ENCODE measurements at places on chromosomes 13 and 19.

- no peak for DNase-seq
Observed at GRCh38 chr19:6048348-6048747, 62.0 kb downstream of the RFX2 start.

DNA sequence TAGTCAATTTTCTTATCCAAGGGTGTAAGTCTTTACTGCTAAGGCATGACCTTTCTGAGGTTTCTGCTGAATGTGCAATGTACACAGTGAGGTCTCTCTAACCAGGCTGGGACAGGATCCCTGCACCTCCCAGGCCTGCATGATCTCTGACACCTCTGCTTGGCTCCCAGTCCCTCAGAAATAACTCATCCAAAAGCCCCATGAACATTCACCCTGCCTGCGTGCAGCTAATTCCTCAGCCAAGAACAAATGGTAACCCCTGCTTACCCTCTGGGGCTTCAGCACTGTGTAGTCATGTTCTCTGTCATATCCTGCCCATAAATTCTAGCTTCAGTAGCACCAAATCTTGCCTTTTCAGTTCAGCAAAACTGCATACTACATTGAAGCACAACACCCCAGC, 1146.3 kb upstream of the MIR17HG start:
- DNase-seq, result no peak

GRCh38 chr13:110519046-110519445, 42.5 kb downstream of the RAB20 start:
- DNase-seq, result no peak

DNA sequence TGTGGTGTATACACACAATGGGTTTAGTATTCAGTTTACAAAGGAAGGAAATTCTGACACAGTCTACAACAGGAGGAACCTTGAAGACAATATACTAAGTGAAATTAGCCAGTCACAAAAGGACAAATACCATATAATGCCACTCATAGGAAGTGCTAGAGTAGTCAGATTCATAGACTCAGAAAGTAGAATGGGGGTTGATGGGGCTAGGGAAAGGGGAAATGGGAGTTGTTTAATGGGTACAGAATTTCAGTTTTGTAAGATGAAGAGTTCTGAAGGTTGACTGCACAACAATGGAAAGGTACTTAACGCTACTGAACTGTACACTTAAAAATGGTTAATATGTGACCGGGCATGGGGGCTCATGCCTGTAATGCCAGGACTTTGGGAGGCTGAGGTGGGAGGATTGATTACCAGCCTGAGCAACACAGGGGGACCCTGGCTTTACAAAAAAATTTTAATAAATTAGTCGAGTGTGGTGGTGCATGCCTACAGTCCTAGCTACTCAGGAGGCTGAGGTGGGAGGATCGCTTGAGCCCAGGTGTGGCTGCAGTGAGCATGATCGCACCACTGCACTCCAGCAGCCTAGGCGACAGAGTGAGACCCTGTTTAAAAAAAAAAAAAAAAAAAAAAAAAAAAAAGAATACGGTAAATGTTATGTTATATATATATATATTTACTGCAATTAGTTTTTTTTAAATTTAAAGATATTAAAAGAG, 45.0 kb downstream of the SLC15A1 start:
- DNase-seq, result no peak

GRCh38 chr19:19202707-19203011, 555 bp downstream of the NR2C2AP start:
- no peak for DNase-seq

GRCh38 chr19:1130771-1131717, 27.2 kb downstream of the GPX4 start:
- peak; percentile 61 for DNase-seq

- DNase-seq, result no peak
Observed at GRCh38 chr13:90084684-90085290, 1262.7 kb upstream of the MIR17HG start.

GRCh38 chr13:113109151-113110047, 3.8 kb downstream of the F7 start:
- no peak for DNase-seq

- DNase-seq, result no peak
Observed at GRCh38 chr19:27676877-27677276, 1536.1 kb downstream of the UQCRFS1 start.

GRCh38 chr19:38323291-38323690, 3.6 kb downstream of the KCNK6 start:
- no peak for DNase-seq

GRCh38 chr19:46328079-46328478, 18.8 kb upstream of the PPP5C start:
- no peak for DNase-seq

DNA sequence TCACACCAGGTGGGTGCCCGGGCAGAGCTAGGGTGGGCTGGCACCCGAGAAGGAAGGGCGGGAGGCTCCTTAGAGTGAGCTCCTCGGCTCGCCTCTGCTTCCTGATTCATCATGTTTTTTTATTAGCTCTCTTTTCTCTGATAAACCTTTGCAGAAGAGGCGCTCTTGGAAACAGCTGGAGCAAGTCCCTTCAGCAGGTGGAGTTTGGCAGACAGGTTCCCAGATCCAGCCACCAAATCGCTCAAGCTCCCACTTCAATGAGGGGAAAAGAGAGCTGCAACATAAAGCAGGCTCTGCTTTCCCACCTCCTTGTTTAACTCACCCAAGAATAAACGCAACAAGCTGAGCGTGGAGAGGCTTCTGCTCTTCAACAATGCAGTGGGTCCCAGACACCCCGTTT, 244.8 kb downstream of the TSHZ3 start:
- no peak for DNase-seq

DNA sequence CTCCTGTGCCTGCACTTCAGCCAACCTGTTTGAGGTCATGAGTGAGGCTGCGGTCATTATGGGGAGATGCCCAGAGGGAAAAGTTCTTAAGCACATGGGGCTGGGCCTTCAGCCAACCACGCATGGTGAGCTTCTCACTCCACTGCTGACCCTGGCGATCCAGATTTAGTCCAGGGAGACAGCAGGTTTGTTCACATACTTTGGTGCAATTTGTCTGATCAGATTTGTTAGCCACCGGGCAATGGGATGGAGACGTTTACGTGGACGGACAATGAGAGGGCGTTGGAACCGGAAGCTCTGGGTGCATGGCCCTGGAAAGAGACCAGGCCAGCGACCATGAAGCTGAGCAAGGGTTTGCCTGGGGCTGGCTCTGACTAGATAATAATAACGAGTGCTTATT, 56.2 kb downstream of the RGCC start:
- no peak for DNase-seq

DNA sequence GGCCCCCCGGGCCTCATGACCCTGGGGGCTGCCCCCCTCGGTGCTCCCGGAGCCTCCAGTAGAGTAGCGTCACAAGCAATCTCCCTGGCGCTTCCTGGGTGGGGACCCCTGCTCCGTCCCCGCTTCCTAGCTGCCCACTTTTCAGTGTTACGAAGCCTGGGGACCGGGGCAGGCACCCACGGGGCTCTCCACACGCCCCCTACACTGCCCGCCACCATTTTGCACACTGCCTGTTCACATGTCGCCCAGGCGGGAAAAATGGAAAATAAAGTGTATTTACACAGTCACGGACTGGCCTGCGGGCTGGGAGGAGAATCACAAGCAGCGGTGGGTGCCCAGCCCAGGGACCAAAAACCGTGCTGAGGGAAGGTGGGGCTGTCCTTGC, 9.5 kb downstream of the PRR36 start:
- no peak for DNase-seq

DNA sequence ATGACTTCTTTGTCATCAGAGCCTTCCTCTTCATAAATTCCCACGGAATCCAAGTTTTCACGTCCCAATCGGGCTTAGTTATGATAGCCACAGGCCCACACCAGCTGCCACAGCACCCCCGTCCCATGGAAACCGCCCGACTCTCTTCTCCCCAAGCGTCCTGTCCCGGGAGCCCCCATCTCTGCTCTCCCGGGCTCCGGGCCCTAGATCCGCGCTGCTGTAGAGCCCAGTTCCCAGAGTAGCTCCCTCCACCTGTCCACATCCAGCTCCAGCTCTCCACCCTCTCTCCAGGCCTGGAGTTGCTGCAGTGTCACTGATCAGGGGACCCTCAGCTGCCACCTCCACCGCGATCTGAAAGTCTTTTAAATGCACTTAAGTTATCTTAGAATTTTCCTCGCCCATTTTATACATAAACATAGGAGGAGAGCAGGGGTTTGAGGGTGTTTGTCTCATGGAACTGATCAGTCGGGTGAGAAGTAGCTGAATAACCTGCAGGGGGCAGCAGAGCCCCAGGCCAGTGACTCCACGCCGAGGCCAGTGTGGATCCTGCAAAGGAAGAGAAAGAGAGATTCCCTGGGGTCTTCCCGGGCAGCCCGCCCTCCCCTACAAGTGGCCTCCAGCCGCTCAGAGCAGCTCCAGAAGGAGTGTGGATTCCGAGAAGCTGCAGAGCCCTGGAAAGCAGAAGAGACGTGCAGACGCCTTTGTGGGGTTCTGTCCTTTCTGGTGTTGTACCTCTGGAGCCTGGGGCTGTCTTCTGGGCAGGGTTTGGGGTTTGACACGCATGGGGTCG, 1.1 kb upstream of the ZNF763 start:
- DNase-seq, result peak; percentile 77

- no peak for DNase-seq
Observed at GRCh38 chr13:97422118-97423054, 11.6 kb upstream of the RAP2A start.

- no peak for DNase-seq
Observed at GRCh38 chr19:3576696-3577443, 4.1 kb downstream of the HMG20B start.

DNA sequence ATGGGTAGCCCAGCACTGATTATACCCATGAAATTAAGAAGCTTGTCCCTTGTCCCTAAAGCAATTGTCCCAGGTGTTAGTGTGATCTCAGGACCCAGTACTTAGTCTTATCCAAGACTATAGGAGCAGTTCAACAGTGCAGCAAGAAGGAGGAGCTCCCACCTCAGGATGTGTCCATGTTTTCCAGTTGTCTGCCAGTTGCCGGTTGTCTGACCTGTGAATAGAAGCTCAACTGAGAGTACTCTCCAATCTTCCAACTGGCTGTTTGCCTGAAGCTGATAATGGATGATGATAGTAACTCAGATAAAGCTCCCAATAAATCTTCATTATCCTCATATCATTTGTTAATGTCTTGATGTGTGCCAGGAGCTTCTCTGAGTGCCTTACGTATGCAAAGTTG, 107.2 kb upstream of the HTR2A start:
- no peak for DNase-seq

DNA sequence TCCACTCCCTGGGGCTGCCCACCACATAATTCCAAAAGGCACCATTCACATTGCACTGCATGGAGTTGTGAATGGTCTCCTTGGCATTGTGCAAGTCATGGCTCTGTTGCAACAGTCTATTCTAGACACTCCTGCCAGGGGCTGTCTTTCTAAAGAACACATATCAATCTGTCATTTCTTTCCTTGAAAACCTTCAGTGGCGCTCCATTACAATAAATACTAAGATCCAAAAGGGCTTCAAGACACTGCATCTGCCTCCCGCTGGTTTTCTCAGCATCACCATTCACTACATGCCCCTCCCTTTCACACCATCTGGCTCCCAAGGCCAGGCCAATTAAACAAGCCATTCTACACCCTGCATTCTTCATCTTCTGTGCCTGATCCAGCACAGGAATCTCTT, 32.2 kb upstream of the TM9SF2 start:
- no peak for DNase-seq

DNA sequence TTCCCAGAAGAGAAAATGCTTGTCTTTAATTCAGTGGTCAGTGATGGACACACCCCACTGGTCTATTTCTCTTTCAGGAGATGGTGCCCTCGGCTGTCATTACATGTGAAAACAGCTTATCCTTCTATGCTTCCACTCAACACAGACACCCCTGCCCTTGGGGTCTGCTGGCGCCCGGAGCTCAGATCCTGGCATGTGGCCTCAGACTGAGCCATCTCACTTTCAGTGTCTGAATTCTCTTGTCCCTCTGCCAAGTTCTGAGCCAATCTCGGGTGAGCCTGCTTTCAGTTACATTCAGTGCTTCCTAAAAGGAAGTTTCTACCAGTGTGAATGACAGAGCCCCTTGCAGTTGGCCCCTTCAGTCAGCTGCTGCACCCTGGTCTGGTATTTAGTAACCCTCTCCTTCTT, 293.6 kb downstream of the DNAJC15 start:
- DNase-seq, result no peak

GRCh38 chr13:113456116-113456702, 2.9 kb upstream of the ADPRHL1 start:
- DNase-seq, result no peak

DNA sequence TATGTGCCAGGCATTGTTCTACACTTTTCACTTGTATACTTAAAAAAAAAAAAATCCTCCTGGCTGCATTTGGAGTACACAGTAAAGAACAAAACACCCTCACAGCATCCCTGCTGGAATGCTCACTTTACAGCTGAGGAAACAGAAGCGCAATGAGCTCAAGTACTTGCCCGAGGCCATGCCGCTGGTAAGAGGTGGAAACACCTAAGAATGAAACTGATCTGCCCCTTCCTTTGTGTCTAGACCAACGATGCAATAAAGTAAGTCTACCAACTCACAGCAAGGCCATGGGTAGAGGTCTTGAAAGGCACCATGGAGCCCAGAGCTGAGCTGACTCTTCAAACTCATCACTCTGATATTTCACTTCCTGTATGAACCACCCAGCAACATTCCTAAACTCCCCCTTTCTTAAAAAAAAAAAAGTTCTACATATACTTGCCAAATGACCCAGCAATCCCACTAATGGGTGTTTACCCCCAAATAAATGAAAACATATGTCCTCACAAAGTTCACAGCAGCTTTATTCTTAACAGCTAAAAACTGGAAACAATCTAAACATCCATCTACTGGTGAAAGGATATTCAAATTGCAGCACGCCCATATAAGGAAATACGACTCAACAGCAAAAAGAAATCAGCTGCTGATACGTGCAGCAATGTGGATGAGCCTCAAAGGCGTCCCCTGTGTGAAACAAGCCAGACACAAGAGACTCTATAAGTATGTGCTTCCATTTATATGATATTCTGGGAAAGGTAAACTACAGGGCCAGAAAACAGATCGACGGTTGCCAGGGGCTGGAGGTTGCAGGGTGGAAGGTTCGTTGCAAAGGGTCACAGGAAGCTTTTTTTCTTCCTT, 236.6 kb upstream of the MAB21L1 start:
- DNase-seq, result no peak

DNA sequence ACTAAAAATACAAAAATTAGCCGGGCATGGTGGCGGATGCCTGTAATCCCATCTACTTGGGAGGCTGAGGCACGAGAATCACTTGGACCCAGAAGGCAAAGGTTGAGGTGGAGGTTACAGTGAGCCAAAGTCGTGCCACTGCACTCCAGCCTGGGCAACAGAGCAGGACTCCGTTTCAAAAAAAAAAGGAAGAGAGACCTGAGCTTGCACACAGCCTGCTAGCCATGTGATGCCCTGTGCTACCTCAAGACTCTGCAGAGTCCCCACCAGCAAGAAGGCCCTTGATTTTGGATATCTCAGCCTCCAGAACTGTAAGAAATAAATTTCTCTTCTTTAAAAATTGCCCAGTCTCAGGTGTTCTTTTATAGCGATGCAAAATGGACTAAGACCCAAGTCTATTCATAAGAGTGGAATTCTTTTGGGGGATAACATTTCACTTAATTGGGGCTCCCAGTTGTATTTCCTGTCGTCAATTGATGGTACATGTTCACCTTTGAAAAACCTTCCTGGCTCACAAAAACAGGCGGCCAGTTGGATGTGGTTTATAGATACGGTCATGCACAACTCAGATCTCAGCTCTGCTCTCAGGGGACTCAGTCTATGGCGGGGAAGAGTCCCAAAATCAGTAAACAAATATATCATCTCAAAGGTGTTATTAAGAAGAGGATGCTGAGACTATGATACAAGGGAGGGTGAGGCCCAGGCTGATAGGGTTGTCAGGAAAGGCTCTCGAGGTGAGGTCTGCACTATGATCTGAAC, 2.4 kb upstream of the CHERP start:
- no peak for DNase-seq

Measured in activated naive CD8-positive, alpha-beta T cell treated with anti-CD3 and anti-CD28 coated beads, Interleukin-2, amount 10 ng/mL, durations not matched to agents 7 days and 5 days (primary cell).